ENCODE measurements at places on chromosomes 5 and 9.

- DNase-seq: no peak
Measured at GRCh38 chr5:77224672-77225355, 14.3 kb downstream of the PDE8B start.

GRCh38 chr5:51148437-51148836, 234.8 kb upstream of the ISL1 start:
- DNase-seq: no peak

DNA sequence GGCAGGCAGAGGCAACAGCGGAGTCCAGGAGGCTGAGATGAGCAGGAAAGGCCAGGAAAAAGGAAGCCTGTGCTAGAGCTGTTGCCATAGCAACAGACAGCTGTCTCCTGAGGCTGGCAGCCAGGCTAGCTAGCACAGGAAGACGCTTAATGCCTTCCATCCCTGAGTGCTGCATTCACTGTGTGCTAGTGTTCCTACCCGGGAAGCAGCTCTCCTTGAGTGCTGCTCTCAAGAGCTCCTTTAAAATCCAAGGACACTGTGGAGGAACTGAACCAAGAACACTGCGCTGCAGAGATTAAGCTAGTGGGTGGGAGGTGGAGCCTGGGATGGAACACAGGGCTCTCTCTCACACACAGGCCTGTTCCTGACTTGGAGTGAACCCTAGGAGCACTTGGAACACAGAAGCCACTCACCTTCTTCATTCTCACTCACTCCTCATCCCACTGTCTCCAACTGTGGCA, 53.5 kb upstream of the IL7R start:
- DNase-seq: no peak

DNA sequence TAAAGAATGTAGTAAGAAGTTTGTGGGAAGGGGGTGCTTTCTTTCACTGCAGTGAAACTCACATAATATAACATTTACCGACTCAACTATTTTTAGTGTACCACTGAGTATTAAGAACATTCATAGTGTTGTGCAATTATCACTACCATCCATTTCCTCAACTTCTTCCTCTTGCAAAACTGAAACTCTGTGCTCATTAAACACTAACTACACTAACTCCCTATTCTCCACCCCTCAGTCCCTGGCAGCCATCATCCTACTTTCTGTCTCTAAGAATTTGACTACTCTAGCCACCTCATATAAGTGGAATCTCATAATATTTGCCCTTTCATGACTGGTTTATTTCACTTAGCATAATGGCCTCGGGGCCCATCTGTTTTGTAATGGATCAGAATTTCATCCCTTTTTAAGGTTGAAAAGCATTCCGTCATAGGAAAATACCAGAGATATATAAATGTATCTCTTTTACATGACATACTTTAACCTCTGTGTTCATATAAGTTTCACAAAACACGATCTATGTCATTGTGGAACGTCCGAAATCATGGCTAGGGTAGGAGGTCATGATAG, 56.3 kb upstream of the DIRAS2 start:
- DNase-seq: no peak

DNA sequence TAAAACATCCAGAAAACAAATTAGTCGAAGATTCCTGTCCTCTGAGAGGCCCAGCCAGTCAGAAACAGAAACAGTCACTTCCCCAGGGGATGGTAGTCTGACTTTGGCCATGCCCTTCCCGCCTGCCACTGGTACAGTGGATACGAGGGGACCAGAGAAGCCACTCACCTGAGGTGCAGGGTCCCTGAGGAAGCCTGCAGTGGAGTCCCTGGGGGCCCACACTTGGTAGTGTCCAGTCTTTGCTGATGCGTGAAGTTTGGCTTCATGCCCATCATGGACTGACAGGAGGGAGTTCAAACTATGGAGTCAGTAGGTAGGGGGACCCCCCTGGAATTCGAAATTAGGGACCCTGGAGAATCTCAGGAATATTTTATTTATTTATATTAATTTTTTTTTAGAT, 147.5 kb downstream of the DAB2IP start:
- DNase-seq: no peak

- no peak for DNase-seq
Measured at GRCh38 chr5:67805666-67806348, 409.7 kb upstream of the PIK3R1 start.

- no peak for DNase-seq
Measured at GRCh38 chr5:76861612-76862011, 11.8 kb downstream of the S100Z start.

DNA sequence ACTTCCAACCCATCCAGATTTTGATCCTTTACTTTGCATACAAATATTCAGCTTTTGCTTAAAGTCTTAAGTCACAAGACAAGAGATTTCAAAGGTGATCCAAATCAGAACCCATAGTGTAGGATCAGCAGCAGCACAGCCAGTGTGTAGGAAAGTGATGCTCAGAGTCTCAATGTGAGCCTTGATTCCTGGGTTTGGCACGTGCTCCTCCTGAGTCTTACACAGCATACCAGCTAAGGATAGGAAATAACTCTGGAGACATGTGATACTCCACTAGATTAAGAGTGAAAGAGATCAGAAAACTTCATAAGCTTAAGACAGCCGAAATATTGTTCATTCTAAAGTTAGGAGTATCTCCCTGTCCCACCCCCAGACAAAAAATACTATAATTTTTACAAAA, 344.9 kb downstream of the SEMA5A start:
- no peak for DNase-seq

Data from brain pericyte (primary cell).